ENCODE measurements at places on chromosomes 2 and 18. TPM values are rescaled to one million over a fixed set of nuclear protein-coding genes. Genes with fewer than 3 reads are reported as not detected.

LRATD1 gene
- total RNA-seq: 2.1 TPM

DNAH7 gene
- 0.21 TPM for total RNA-seq

GPR35 gene
- total RNA-seq: 0.40 TPM

PNKD gene
- total RNA-seq: 85.1 TPM

DNA sequence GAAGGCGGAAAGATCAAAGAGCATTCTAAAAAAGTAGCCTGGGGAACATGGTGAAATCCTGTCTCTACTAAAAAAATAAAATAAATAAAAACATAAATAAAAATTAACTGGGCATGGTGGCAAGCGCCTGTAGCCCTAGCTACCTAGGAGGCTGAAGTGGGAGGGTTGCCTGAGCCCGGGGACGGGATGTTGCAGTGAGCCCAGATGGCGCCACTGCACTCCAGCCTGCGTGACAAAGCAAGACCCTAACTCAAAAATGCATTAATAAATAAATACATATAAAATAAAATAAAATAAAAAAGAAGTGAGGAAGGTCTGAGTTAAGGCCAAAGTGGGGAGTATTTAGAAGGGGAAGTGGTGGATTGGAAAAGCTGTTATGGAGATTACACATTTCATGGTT, 1.3 kb upstream of the PSMD14 start:
- DNase-seq: no peak

DNA sequence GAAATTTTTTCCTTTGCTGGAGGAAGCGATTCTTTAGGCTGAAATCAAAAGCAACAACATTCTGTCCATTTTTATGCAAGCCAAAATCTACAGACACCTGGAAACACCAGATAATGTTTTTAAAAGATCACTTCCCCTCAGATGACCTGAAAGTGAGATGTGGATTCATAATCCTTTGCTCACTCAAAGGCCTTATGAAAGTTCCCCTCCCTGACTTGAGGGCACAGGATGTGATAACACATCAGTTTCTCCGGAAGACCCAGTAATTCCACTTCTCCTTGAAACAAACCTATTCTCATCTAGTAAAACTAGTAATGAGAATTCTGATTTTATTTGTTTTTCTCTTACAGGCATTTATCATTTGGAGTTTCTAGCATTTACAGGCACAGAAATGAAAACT, 218.3 kb upstream of the RND3 start:
- no peak for DNase-seq

DNA sequence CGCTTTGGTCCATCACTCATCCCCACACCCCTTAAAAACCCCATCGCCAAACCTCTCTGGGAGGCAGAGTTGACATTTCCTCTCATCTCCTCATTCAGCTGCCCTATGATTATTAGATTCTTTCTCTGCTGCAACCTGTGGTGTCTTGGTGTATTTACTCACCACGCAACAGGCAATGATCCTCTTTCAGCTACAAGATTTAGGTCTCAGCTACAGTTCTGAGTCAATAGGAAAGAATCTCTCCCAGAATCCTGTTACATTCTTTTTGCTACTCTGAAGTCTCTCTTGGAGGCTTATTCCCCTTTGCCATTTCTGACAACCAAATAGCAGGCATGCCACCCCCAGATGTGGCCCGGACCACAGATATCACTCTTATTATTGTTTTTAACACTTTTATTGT, 468.3 kb upstream of the GYPC start:
- no peak for DNase-seq

- DNase-seq: no peak
Measured at GRCh38 chr2:84389794-84390193, 69.3 kb downstream of the SUCLG1 start.

- DNase-seq: no peak
Measured at GRCh38 chr18:12628706-12629702, 28.9 kb downstream of the SPIRE1 start.

DNA sequence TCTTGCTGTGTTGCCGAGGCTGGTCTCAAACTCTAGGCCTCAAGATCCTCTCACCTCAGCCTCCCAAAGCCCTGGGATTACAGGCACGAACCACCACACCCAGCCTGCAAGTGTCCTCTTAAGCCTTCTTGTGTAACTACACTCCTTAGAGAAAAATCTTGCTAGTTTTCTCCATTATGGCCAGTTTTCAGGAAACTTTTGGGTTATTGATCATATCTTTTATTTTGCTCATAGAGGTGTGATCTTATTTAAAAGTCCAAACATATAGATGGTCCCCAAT, 2.4 kb downstream of the SOCS6 start:
- no peak for DNase-seq

DNA sequence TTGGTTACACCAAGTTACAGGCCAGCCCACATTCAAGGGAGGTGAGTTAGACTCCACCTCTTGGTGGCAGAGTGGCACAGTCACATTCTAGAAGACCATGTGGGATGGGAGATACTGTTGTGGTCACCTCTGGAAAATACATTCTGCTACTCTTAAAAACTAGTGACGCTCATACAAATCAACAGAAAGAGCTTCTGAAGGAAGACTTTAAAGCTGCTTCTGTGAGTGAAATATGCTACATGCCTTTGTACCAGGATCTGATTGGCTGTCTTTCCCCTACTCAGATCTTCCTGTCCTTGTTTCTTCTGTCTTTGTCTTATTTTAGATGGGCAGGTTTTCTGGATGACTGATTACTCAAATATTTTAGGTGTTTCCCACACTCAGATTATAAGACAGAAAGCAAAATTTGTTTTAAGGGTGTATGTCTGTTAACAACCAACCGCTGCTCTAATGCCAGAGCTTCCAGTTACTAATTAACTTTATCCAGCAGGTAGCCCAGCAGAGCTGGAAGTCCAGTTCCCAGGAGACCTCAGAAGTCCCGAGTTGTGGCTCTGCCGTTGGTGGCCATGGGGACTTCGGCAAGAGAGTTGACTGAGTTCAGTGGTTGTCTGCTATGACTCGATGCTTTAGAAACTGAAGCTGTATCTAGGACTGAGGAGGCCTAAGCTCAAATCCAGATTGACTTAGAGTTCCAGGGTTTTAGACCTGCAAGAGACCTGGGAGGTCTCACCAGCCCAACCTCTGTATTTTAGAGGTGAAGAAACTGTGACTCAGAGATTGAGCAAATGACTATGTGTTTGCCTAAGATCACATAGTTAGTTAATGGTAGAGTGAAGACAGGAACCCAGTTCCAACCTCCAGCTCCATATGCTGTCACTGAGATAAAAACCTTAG, 7.4 kb downstream of the IL1R2 start:
- no peak for DNase-seq

GRCh38 chr2:216475767-216476166, 22.9 kb upstream of the RPL37A start:
- DNase-seq: no peak

GRCh38 chr2:56613920-56614319, 430.1 kb downstream of the CCDC85A start:
- no peak for DNase-seq
